ENCODE measurements at places on chromosomes 5 and 9. TPM values are rescaled to one million over a fixed set of nuclear protein-coding genes. Genes with fewer than 3 reads are reported as not detected.

PHF2 gene
- 46.4 TPM for polyA plus RNA-seq

CAVIN4 gene
- polyA plus RNA-seq, result 2.0 TPM

MSX2 gene
- 2.5 TPM for polyA plus RNA-seq

SLIT3 gene
- 39.5 TPM for polyA plus RNA-seq

C5orf58 gene
- polyA plus RNA-seq, result 0.36 TPM

ALDH1A1 gene
- 61.5 TPM for polyA plus RNA-seq

C7 gene
- 534 TPM for polyA plus RNA-seq

TMOD1 gene
- 8.1 TPM for polyA plus RNA-seq

CTSV gene
- 1.5 TPM for polyA plus RNA-seq

FOXE1 gene
- not detected for polyA plus RNA-seq

PLAC8L1 gene
- 1.1 TPM for polyA plus RNA-seq

FAM78A gene
- 4.7 TPM for polyA plus RNA-seq

DDX4 gene
- polyA plus RNA-seq, result 0.21 TPM

FAM221B gene
- 0.48 TPM for polyA plus RNA-seq

MED10 gene
- polyA plus RNA-seq, result 35.7 TPM
